ENCODE measurements at places on chromosomes 5 and 9.

GRCh38 chr9:137303151-137303892, 1.3 kb upstream of the NRARP start:
- no peak for DNase-seq

DNA sequence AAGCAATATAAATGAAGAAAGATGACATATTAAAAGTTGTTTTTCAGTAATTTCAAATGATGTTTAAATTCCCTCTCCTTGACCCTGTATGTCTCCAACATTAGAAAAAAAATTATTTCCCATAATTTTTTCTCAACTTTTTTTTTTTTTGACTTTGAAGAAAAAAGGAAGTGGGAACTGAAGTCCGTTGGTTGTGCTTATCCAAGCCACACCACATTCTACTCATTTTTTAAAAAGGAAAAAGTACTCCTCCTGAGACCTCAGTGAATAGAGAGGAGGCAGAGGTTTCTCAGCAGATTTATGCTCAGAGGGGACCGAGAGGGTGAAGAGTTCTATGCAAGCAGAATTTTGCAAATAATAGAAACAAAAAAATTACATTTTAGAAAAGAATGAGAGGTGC, 123.3 kb downstream of the PCSK5 start:
- DNase-seq, result no peak

DNA sequence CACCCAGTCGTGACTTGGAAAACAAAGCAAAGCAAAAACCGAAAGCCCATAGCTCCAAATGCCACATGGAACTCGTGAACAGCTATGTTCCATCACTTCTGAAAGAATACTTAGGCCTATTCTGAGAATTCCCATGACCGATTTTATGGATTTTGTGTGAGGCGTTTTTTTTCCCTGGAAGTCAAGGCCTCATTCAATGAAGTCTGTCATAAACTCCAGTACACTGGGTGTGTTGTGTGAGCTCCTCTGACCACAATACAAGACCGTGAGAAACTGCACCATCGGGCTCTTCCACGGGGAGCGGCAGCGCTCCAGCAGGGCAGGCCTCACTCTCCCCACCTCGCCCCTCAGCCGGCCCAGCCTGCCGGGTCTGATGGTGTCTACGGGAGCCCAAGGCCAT, 209.5 kb downstream of the FANCC start:
- DNase-seq, result no peak

- peak; percentile 62 for DNase-seq
Measured at GRCh38 chr5:14270209-14270702, 127.1 kb downstream of the TRIO start.

GRCh38 chr9:84974855-84975254, 305.3 kb downstream of the NTRK2 start:
- no peak for DNase-seq

- no peak for DNase-seq
Measured at GRCh38 chr5:148011398-148012137, 52.2 kb upstream of the SPINK5 start.
